ENCODE measurements at places on chromosomes 3 and 15.
A peak's percentile ranks its signal among the peaks of the same experiment; 100 is the strongest.

GRCh38 chr15:68697711-68698690 is 119.2 kb downstream of the CORO2B start:
- no peak for DNase-seq

- DNase-seq: no peak
Observed at GRCh38 chr15:87860743-87861142, 395.8 kb downstream of the NTRK3 start.

DNA sequence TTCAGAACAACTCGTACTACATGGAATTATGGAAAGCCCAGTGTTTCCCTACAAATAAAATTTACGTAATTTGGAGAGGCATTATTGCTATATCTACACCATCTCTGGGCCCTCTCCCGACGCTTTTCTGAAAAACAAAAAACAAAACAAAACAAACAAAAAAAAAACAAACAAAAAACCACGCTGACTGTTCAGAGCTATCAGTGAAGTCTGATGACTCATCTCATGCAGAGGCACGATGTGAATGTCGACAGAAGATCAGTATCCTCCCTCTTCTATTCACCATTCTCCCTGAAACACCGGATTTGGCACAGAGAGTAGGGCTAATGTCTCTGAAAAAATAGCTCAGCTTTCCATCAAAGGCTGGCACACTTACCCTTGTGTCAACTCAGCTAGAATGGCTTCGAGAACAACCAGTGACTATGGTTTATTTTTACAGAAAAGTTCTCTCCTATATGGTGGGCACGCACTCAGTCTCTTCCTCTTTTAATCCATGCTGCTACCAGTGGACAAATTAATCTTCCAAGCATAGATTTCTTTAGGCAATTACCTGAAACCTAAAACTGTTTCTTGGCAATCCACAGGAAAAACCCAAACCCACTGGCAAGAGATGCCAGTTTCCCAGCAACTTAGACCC is 1.5 kb downstream of the CRBN start:
- DNase-seq: no peak

- DNase-seq: no peak
Observed at GRCh38 chr15:83012076-83012426, 612 bp upstream of the C15orf40 start.

DNA sequence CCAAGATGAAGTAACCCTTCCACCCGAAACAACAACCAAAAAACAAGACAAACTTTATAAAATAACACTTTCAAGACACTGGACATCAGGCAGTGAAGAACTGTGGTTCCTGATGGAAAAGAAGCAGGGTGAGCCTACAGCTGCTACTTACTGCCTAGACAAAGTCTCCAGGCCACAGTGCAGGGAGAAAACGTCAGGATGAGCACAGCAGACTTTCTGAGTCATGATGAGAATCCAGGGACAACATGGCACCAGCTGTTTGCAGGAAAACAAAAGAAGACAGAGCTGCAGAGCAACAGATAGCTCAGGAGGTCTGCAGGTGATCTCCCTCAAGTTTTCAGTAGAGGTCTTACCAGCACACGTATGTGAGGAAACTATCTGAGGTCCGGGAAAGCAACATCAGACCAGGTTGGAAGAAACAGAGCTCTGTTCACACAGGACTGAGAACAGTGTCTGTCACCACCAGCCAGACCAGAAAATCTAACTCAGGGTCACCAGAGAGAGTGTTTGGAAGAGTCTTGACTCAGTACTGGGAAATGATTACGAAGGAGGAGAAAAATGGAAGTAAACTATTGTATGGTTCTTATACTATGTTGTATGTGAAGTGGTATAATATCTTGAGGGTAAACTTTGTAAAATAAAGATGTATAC is 108.9 kb downstream of the ANO10 start:
- DNase-seq: no peak

DNA sequence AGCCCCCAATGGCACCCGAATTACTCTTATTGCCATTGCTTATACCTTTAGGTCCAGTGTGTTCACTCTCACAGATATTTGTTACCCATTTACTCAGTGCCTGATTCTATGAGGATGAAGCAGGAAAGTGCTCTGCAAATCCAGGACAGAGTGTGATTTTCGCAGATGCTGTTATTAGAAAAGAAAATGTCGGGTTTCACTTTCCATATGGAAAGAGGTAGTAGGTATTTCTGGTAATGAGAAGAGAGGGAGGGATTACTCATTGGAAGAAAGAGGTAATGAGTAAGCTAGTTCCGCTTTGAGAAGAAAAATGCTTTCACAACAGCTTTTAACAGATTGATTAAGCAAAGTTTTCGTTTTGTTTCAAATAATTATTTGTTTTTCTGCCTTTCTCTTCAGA is 336.3 kb upstream of the CFAP20DC start:
- DNase-seq: no peak

- DNase-seq: no peak
Observed at GRCh38 chr3:154904328-154904727, 175.8 kb upstream of the MME start.

DNA sequence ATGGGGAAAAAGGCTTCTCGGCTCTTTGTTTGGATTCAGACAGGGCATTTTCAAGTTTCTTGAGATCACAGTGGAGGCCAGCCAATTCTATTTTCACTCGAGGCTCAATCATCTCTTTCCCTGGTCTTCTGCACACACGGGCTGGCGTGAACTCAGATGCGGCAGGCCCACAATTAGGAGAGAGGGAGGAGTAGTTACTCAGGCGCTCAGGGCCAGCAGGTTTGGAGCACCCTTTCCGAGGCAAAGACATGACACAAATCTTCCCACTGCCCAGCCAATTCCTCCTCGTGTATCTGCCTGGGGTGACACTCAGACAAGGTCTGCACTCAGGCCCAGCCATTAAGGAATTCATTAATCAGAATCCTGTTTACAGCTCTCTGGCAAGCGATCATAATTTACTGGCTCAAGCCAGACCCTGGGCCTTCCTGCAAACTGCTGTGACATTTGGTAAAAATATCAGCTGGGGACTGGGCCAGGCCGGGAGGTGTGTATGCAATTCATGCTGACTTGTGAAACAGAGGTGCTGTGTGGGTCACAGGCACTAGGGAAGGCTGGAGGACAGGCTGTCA is 68.1 kb upstream of the TLE3 start:
- no peak for DNase-seq

GRCh38 chr3:78721771-78722543 is 1045.8 kb downstream of the ROBO1 start:
- no peak for DNase-seq

DNA sequence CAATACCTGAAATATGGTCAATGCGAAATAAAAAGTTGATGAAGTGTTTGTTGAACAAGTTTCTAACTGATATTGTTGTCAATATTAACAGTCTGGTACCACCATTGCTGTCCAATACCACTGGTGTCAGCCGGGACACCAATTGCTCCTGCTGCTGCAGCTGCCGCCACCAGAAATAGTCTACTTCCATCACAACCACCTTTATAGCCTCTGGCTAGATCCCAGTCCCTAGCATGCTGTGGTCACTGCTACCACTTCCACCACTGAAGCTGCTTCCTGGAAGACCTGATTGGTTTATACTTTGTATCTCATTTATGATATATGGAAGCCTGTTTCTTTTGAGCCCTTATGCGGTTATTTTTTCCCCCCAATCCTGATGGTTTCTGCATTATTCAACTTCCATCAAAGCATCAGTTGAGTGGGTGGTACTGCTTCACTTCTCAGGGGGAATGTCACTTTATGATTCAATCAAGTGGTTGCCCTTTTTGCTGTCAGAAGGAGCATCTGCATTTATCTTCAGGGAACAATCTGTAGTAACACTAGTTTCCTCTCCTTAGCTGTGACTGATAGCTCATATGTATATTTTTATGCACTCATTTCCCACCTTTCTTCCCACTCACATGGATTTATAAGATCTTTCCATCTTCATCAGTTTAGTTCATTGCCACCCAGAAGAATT is 11.7 kb downstream of the LNP1 start:
- DNase-seq: no peak

DNA sequence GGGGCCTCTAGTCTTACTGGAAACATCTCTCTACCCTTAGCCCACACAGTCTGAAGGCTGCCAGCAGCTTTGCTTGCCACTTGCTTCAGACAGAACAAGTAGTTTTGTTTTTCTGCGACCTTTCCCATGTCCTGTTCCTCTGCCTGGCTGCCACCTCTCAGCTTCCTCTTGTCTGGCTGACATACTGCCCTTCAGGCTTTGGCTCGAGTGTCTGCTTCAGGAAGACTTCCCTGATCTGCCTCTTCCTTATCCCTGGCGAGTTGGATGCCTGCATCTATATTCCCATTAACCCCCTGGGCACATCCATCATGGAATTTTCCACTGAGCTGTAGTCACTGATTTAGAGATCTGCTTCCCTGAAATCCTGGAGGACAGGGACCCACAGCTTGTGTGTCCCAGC is 25.1 kb upstream of the CPNE9 start:
- DNase-seq: no peak

DNA sequence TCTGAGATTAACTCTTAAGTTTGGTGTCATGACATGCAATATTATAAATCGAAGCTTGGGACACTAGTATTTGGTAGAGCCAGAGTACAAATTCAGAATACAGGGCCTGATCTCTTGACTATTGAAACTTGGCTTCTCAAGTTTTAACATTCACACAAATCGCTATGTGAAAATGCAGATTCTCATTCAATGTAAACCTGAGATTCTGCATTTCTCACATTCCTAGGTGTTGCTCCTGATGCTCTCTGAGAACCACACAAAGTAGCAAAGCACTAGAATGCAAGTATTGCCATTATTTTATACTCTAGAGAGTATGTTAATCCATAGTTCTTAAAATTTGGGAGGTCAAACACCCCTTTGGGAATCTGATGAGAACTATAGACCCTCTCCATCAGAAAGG is 47.9 kb downstream of the WDR49 start:
- DNase-seq: no peak

- no peak for DNase-seq
Observed at GRCh38 chr15:89112341-89112971, 24.2 kb downstream of the ABHD2 start.

DNA sequence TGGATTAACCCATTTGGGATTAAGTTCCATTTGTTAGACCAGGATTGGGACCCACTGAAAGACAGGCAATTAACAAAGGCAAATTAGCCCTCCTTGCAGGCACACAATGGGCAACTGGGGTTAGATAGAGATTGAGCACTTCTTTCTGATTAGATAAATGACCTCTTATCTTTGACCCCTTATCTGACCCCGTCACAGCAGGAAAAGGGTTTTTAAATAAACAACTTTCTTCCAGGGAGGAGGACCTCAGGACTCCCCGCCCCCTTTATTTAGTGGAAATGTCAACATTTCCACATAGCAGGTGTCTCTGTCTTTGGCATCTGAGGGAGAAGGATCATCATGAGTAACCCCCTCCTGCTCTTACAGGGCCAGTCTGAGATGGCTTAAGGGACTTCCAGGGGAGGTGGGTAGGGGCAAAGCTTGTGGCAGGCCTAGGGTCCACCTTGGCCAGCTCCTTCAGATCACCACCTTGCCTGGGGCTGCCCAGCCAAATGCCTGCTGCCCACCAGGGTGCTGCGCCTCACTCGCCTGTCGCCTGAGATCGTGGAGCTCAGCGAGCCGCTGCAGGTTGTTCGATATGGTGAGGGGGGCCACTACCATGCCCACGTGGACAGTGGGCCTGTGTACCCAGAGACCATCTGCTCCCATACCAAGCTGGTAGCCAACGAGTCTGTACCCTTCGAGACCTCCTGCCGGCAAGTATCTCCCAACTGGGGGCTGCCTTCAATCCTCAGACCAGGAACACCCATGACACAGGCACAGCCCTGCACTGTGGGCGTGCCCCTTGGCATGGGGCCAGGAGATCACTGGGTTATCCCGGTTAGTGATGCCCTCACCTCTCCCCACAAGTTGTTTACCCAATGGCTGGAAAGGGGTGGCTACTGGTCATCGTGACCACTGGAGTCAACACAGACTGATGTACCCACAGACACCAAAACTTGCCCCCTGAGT is 2.6 kb upstream of the WDR6 start:
- no peak for DNase-seq

DNA sequence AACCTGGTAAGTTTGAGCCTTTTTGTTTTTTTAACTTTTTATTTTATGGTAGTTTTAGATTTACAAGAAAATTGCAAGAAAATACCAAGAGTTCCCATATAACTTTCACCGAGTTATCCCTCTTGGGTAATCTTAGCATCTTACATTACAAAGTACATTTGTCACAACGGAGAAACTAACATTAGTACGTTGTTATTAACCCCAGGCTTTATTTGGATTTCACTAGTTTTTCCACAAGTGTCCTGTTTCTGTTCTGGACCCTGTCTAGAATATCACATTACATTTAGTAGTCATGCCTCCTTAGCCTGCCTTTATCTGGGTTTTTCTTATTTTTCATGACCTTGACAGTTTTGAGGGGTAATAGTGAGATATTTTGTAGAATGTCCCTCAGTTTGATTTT is 53.5 kb upstream of the KPNA4 start:
- no peak for DNase-seq

DNA sequence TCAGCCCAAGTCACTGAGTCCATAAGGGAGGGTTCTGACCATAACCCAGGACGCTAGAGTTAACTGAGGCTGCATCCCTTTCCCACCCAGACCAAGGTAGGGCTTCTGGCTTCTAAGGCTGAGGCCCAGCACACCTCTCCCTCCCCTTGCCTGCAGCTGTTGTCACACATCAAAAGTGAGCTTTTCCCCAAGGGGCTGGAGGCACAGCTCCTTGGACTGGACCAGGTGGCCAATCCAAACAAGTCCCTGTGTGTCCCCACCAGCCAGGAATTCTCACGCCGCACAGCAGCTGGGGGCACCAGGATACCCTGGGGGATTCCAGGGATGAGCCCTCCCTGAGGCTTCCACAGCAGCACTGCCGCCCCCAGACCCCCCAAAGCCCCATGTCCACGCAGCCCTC is 22.3 kb upstream of the ISLR2 start:
- DNase-seq: no peak

GRCh38 chr3:17111586-17111985 is 226.8 kb downstream of the PLCL2 start:
- DNase-seq: no peak

GRCh38 chr3:168249550-168250414 is 154.1 kb upstream of the GOLIM4 start:
- no peak for DNase-seq

GRCh38 chr3:113948015-113948917 is 453 bp downstream of the ZDHHC23 start:
- DNase-seq: peak; percentile 48

DNA sequence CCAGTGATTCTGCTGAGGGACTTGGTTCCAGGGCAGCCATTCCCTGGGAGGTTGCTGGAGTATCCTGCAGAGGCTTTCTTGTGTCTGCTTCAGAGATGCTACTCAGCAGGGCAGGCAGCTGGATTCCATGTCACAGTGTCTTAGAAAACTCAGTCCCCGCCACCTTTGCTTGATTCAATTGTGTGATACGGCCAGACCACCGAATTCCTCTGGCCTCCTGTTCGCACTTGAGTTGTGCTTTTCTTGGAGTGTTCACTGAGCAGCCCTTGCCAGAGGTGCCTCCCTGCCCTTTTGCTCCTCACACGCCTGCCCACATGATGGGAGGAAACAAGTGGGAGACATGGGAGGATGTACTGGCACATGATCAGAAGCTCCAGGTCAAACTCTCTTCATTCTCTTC is 19.6 kb upstream of the SHC4 start:
- no peak for DNase-seq

DNA sequence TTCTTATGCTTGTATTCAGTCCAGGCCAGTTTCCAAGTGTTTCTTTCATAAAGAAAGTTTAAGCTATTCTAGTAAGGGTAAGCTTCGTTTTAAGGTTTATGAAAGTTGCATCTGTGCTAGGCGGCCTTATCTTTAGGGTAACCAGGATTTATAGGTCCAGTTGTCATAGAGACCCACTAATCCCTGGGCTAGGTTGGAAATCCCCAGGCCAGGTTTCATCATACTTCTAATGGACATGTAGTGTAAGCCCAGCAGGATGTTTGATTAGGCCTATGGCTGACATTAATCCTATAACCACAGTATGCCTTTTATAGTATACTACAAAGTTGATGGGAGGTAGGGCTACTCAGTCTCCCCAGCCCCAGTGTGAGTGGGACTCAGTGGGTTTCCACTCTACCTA is 312.4 kb downstream of the CACNA2D3 start:
- no peak for DNase-seq
